Foreskin keratinocyte (primary cell): ENCODE measurements at places on chromosomes 13 and 19. TPM values are rescaled to one million over a fixed set of nuclear protein-coding genes. Genes with fewer than 3 reads are reported as not detected.

- DNase-seq, result no peak
Observed at GRCh38 chr13:71117920-71118319, 749.1 kb downstream of the DACH1 start.

DNA sequence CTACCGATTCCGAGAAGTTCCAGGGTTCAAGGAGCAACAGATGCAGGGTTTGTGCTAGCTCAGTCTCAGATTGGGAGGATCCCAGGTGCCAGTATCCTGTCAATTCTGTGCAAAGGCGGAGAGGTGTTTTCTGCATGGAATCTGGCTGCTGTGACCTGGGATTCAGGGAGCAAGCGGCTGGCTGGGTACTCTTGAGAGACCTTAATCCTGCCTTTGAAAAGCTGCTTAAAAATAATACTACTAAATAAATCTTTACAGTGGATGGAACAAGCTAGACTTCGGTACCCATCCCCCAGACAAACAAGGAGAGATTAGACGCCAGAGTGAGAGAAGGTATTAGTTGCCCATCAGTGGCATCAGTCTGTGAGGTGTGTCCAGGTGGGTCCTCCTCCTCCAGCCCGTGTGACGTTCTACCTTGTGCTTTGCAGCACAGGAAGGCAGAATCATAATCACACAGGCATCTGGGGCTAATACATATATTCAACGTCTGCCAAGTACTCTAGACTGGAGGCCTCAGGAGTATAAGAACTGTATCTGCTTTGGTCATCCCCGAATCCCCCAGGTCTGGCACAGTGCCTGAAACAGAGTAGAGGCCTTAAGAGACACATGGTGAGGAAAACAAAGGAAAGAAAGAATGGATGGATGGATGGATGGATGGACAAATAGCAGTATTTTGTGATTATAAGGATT is 230.6 kb downstream of the ZNF536 start:
- no peak for DNase-seq

Gene ZNF565
- 2.2 and 2.3 TPM in 2 replicates for total RNA-seq

Gene ZIC2
- total RNA-seq, result not detected in 2 replicates

- DNase-seq, result no peak
Observed at GRCh38 chr13:100987948-100988347, 313.4 kb upstream of the TMTC4 start.

GRCh38 chr13:73720216-73720840 is 413.9 kb downstream of the KLF12 start:
- peak; percentile 22 for DNase-seq

Gene PRR36
- total RNA-seq, result 0.03 TPM in 1 of 2 replicates, not detected in the other

- peak; percentile 73 for DNase-seq
Observed at GRCh38 chr19:2602391-2603181, 99.9 kb downstream of the GNG7 start.

GRCh38 chr13:79501538-79502232 is 20.7 kb downstream of the NDFIP2 start:
- no peak for DNase-seq

DNA sequence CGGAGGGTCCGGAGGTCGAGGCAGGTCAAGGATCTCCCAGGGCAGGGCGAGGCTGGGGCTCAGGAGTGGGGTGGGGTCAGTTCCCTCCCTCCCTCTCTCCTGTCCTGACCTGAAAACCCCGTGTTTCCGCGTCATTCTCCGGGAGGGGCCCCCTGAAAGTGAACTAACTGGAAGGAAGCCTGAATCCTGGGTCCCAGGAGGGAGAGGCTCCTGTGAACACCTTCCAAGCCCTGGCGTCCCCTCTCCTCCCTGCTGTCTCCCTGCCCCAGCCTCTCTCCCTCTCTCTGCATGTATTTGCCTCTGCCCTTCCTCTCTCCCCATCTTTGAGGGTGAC is 741 bp upstream of the CADM4 start:
- no peak for DNase-seq
